ENCODE measurements at places on chromosomes 5 and 9.

- no peak for DNase-seq
These were observed 8.6 kb downstream of the GCNT4 start for GRCh38 chr5:75043633-75044264.

GRCh38 chr5:102722931-102723330 lies 32.2 kb upstream of the PAM start:
- DNase-seq, result no peak

DNA sequence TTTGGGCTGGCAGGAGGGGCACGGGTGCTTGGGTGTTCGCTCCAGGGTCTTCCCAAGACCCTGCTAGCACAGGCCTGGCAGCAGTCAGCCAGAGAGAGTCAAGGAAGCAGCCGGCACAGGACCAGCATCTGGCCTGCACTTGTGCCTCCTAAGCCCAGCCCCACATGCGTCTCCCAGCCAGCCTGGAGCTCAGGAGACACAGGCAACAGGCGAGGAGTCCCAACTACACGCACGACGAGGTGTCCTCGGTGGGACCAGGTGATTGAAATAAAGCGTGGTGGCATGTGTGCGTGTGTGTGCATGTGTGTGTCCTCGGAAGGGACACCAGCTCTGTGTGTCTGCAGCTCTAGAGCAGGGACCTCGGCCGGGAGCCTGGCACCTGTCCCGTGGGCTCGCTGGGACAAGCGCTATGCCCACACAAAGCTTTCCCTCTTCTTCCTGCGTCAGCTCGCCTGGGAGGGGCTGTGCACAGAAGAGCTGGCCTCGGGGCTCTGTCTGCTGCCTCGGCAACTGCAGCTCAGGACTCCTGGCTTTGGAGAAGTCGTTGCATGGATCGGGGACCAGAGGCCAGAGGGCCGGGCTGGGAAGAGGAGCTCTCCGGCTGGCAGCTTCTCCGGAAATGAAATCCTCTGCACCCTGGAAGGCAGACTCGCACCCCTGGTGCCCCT lies 14.7 kb upstream of the SLC9A3 start:
- no peak for DNase-seq

- DNase-seq, result no peak
These were observed 502.7 kb downstream of the NR2F1-AS1 start for GRCh38 chr5:93078082-93079038.

DNA sequence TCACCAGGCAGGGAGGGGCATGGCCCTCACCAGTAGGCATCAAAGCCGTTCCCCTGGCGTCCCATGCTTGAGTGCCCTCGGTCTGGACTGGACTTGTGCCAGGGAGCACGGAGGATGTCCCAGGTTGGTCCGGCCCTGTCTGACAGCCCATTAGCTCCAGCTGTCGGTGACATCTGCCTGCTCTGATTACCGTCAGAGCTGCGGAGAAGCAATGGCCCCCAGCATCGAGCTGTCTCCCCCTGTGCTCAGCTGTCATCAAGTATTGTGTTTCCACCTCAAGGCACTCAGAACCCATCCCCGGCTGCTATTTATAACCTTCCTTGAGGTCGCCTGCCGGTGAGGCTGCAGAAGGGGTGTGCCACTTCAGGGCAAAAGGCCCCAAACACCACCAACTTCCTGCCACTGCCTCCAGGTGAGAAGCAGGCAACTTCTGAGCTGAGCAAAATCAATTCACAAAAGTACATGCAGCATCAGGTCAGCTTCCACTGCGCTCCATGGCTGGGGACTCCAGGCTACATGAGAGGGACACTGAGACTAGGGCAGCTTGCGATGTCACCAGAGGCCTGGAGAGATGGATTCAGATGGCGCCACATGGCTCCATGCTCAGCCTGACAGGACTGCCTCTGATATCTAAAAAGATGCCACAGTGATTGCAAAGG lies 142.7 kb downstream of the C5orf15 start:
- no peak for DNase-seq

GRCh38 chr9:37639109-37639762 lies 11.5 kb upstream of the FRMPD1 start:
- DNase-seq, result no peak

GRCh38 chr9:85554349-85554748 lies 187.4 kb downstream of the AGTPBP1 start:
- no peak for DNase-seq

DNA sequence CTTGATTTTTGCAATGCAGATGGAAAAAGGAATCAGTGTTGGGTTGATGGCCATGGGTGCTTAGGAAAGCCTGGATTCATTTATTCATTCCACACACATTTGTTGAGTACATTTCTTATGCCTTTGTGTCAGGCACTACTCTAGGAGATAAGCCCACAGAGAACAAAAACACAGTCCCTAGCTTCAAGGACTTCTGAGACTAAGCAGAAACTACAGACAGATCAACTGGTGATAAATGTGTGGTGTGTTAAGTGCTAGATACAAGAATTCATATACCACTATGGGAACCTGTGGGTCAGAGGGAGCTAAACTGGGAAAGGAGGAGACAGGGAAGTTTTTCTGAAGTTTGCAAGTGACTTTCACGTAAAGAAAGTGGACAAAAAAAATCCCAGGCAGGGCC lies 119.9 kb downstream of the CEMIP2 start:
- no peak for DNase-seq

DNA sequence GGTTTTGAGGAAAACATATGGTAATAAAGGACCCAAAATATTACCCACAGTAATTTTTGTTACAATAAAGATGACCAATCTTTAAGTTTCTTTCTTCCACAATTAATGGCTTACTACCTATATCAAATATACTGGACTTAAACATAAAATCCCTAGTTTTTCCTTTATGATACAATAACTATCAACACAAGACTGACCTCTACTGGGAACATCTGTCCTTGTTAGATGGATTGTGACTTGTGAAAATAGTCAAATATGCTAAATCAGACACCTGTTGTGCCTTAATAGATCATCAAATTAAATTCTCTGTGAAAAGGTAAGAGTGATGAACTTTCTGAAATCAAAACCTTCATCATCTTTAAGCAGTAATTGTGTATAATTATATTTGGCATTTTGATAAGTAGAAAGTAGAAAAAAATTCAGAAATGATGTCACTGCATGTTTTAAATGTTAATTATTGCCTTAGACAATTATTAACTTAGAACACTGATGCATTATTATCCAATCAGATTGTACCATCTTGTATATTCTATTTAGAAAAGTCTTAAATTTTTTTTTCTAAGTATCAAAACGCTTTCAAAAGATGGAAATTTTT lies 113.6 kb downstream of the DEPDC1B start:
- peak; percentile 4 for DNase-seq

- no peak for DNase-seq
These were observed 288.7 kb downstream of the ZSWIM6 start for GRCh38 chr5:61620699-61621182.

DNA sequence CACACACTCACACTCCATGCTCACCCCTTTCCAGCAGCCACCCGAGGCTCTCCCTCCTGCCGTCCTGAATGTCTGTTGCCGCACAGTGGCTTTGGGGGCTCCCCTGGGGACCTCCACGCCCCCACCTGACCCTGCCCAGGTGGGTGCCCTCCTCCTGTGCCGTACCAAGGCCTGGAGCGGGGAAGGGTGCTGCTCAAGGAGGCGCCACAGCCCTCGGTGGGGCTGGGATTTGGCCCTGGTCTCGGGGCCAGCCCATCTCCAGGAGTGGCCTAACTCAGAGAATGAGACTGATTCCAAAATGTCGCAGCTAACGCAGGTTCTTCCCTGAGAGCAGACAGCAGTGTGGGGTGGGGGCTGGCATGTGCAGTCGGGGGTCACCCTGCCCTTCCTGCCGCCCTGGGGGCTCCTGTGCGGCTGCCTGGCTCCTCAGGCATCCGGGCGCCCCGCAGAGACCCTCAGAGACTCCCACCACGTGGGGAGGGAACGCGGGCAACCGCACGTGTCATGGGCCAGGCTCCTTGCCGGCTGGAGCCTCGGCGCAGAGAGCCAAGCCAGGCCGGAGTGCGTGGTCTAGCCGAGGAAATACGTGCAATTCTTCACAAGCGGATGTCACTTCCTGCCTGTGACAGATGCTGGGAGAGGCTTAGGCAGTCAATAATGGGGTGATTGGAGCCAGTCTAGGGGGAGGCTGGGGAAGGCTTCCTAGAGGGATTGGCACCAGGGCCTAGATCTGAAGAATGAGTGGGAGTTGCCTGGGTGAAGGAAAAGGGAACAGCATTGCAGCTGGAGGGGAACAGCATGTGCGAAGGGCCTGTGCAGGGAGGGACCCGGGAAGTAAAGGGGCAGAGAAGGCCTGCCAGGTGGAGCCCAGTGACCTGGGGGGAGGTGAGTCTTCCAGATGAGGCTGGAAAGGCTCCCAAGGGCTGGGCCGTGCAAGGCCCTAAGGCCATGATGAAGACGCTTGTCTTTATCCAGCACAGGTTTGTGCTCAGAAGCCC lies 44.1 kb downstream of the C9orf50 start:
- no peak for DNase-seq

DNA sequence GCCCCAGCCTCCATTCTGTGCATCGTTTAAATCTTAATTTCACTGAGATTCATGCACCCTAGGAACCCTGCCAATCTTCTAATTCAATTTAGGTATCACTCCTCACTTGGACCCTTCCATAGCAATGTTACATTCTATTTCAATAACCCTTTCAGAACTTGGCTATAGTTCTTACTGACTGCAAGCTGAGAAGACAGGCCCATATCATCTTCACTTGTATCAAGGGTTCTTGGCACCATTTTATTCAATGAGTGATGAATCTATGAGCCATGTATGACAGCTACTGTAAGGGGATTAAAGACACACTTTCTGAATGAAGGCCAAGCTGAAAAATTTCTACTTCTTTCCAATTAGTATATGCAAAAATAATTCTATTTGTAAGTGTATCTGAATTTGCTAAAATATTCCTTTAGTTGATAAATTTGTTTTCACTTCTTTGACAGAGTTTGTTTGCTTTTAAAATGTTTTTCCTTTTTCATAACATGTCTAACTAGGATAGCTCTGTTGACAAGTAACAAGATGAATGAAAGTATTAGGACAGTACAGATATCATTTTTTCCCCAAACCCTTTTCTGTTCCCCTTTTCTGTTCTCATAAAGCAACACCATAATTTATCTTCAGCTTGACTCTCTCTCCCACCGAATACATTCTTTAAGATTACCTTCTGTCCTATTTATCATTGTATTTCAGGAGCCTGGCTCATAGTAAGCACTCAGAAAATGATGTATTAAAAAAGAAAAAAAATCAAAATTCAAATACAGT lies 9.6 kb downstream of the ITGA2 start:
- DNase-seq, result no peak

- no peak for DNase-seq
These were observed 33.2 kb upstream of the DMXL1 start for GRCh38 chr5:119037496-119038215.

DNA sequence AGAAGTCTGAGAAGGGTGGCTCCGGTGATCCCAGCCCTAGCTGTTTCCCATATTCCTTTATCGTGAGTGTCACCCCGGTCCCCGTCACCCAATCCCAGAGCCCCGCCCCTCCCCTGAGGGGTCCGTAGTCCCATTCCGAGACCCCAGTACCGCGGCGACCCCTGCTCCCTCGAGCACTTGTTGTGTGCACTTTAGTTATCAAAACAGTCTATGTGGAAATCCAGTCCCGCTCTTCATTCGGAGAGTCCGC lies 223 bp downstream of the LRSAM1 start:
- no peak for DNase-seq

DNA sequence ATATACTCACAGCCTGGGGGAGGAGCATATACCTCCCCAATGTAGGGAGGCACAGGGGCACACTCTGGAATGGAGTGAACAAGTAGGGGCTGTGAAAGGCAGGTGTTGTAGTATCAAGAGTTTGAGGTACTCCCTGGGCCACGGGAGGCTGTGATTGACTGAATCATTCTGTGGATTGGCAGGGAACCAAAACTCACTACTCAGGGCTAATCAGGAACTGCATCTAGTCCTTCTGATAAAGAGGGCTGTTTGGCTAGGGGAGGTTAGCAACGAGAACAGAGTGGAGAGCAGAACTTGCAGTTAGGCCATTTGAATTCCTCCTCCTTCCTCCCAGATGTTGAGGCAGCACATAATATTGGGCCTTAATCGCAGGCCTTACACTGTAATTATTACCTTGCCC lies 369.2 kb upstream of the MPDZ start:
- no peak for DNase-seq

GRCh38 chr9:77475641-77476473 lies 172.3 kb downstream of the GNA14 start:
- no peak for DNase-seq

DNA sequence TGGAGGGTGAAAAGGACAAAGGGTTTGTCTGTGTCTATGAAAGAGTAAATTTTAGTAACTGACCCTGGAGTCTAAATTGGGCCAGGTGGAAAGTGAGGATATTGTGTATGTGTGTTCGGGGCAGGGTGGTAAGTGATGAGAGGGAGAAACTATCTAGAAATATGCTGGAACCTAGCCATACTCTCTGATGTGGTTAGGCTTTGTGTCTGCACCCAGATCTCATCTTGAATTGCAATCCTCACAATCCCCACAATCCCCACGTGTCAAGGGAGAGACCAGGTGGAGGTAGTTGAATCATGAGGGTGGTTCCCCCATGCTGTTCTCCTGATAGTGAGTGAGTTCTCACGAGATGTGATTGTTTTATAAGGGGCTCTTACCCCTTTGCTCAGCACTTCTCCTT lies 60.6 kb downstream of the COMMD10 start:
- no peak for DNase-seq

- DNase-seq, result no peak
These were observed 30.0 kb downstream of the TNPO1 start for GRCh38 chr5:72846483-72846882.

Measured in HuH-7 (cell line).